Transverse colon (tissue), 4 donors: ENCODE measurements at places on chromosomes 3 and 15.

GRCh38 chr3:142394921-142395622 is 52.8 kb downstream of the XRN1 start:
- no peak for DNase-seq

DNA sequence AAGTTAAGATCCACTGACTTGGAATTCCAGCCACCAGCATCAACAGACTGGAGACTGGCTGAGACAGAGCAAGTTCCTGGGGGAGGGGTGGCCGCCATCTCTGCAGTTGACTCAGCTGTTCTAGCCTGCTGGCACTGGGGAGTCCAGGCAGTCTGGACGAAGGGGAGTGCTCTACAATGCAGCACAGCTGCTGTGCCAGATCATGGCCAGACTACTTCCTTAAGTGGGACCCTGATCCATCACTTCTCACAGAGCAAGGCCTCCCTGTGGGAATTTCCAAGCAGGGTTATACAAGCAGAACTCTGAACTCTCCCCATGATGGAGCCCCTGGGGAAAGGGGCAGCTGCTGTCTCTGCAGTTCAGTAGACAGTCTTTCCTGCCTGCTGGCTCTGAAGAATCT is 35.2 kb downstream of the PYGO1 start:
- no peak for DNase-seq

DNA sequence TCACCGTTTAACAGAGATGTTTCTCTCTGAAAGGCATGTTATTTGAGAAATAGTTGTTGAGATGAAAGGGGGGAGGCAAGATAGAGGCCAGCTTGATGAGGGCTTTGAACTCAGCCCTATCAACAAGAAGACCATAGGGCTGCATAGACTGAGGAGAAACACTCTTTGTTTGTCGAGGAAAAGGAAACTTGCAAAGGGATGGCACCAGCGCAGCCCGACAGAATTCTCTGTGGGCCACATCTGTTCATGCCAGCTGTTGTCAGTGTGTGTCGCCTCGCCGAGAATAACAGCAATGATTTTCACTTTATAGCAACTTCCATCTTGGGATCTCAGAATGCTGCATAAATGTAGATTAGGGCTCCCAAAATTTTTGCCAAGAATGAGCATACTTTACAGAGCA is 478.3 kb upstream of the TPRG1 start:
- no peak for DNase-seq

- no peak for DNase-seq
These were observed 4.4 kb upstream of the CLEC3B start for GRCh38 chr3:45021524-45022297.

GRCh38 chr15:39698444-39699390 is 83.9 kb downstream of the FSIP1 start:
- no peak for DNase-seq

DNA sequence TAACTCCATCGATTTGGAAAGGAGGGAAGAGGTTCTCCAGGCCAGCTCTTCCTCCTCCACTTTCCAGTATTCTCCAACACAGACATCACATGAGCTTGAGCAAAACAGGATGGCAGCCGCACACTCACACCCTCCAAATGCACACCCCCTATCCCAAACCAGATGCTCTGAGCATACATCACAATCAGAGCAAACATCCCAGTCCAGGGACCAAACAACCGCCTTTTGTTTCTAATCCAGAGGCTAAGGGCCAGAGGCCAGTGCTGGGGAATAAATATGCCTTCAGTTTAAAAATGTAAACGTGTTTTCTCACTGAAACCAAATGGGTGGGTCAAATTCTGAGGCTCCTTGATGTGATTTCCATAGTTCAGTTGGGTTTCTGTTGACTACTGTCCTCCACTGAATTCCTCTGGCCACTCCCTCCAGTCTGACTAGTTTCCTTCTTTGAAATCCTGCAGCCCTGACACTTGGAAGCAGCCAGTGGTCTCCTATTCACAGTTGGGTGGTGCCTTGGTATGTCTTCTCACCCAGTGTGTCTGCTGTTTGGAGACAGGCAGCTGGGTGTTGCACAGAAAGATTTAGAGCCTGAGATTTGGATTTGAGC is 19.2 kb upstream of the MFGE8 start:
- no peak for DNase-seq

DNA sequence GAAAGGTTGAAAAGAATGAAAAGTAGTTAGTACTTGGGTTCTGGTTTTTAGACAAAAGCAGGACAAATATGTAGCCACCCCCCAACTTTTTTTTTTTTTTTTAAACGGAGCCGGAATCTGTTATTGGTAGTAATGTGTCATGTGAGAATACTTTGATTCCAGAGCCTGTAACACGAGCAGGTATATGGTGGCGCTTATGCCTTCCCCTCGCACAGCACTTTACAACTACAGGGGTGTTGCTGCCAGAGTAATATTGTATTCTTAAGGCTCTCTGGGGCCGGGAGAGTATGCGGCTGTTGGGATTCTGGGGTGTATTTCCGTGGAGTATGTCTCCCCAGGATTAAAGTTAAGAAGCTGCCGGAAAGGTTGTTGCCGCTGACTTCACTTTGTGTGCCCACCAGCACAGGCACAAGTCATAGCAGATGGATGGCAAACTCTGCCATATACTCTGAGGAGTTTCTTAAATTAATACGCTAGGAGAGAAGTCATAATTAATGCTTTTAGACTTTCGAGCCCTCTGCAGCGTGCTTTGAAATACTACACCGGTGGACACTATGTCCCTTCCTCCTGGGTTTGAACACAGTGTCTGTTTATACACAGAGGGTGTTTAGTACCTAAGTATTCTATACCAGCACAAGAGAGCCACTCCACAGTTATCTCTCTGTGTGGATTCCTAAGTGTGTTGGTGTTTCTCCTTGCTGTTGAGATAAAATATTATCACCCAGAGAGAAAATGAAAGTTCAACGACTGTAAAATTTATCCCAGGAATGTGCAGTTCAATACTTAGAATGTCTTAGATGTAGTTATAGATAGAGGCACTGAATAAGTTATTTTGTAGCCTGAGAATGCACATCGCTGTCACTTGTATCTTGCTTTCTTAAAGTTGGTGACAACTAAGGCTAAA is 1.4 kb downstream of the MBNL1 start:
- DNase-seq, result peak; percentile 51

- DNase-seq, result peak; percentile 36
These were observed 154.5 kb downstream of the FOXP1 start for GRCh38 chr3:71428841-71429596.

- no peak for DNase-seq
These were observed 26.1 kb downstream of the PLXNB1 start for GRCh38 chr3:48403533-48404439.

DNA sequence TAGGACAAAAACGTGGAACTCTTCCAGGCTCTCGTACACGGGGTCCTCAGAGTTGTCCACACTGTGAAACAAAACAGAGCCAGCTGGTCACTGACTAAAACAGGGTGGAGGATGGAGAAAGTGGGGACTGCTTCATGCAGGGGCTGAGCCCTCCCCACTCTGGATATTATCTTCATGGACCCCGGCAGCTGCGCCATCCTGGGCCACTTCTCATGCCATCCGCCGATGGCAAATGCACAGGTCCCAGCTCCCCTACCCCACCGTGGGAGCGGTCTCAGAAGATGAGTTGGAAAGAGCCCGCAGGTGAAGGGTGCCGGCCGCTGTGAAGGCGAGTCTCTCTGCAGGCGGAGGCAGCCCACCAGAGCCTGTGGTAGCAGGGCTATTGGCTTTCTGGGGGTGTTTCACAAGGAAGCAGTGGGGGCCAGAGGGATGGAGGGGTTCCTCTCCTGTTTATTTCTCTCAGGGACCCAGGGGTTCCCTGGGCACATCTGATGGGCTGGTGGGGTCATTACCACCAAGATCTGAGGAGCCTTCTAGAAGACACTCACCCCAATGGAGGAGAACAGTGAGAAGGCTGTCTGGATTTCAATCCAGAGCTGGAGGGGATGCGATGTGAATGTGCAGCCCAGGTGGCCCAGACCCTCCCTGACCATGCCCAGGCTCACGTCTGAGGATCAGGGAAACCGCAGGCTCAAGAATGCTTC is 177.3 kb downstream of the KLF13 start:
- DNase-seq, result no peak

DNA sequence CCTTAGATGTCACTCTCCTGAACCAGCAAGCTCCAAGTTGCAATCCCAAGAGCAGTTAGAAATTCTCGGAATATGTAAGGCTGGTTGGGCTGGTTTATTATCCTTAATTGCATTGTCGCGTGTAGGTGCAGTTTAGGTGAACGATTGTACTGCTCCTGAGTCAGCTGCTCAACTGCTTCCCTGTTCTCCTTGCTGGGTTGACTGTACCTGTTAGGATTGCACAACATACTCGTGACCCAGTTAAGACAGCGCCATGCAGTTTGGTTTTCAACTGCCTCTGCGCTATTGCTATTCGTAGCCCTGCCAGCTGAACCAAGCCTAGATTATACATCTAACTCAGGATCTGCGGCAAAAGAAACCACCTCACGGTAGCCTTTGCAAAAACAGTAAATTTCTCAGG is 41.0 kb downstream of the BCL2L10 start:
- peak; percentile 74 for DNase-seq

DNA sequence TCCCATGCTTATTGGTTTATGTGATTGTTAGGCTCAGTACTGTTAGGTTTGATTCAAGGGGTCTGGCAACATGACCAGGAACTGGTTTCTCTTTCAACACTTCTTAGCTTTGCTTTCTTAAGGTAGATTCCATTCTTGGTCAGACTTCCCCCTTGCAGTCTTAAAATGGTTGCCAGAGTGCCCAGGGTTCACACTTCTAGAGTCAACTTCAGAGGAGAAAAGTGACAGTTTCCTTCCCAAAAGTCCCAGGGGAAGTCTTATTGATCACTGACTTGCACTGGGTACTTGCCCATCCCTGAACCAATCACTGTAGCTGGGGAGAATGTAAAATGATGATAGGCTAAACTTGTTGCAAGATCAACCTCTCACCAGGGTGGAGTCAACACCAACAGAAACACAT is 14.1 kb downstream of the MGLL start:
- DNase-seq, result no peak

DNA sequence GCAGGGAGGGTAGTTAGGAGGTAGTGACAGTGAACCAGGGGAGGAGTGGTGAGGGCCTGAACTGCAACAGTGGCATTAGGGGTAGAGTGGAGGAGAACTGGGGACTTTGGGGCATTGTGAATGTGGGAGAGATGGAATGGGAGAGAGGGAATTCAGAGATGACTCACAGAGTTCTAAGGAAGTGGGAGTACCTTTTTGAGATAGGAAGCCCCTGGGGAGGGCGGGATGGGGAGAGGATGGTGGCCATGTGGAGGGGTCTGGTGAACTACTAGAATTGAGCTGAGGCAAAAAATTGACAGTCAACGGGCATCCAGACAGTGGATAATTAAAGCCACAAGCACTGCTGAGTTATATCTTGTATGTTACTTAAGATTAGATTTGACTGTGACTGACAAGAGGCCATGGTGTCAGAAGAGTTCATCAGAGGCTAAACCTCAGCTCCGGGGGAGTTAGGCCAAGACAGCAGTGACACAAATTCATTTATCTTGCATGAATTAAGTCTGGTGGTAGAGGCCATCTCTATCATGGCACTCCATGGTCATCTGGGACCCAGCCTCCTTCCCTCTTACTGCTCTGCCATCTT is 34.0 kb downstream of the PLEKHO2 start:
- no peak for DNase-seq

- no peak for DNase-seq
These were observed 239.1 kb downstream of the ISL2 start for GRCh38 chr15:76575679-76576078.

GRCh38 chr15:64901141-64901540 is 10.6 kb upstream of the ANKDD1A start:
- DNase-seq, result no peak

DNA sequence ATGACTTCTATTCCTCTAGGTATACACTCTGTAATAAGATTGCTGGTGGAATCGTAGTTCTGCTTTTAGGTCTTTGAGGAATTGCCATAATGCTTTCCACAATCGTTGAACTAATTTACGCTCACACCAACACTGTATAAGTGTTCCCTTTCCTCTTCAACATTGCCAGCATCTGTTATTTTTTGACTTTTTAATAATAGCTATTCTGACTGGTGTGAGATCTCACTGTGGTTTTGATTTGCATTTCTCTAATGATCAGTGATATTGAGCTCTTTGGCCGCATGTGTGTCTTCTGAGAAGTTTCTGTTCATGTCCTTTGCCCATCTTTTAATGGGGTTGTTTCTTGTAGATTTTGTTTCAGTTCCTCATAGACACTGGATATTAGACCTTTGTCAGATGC is 12.8 kb downstream of the NXPE3 start:
- DNase-seq, result no peak

DNA sequence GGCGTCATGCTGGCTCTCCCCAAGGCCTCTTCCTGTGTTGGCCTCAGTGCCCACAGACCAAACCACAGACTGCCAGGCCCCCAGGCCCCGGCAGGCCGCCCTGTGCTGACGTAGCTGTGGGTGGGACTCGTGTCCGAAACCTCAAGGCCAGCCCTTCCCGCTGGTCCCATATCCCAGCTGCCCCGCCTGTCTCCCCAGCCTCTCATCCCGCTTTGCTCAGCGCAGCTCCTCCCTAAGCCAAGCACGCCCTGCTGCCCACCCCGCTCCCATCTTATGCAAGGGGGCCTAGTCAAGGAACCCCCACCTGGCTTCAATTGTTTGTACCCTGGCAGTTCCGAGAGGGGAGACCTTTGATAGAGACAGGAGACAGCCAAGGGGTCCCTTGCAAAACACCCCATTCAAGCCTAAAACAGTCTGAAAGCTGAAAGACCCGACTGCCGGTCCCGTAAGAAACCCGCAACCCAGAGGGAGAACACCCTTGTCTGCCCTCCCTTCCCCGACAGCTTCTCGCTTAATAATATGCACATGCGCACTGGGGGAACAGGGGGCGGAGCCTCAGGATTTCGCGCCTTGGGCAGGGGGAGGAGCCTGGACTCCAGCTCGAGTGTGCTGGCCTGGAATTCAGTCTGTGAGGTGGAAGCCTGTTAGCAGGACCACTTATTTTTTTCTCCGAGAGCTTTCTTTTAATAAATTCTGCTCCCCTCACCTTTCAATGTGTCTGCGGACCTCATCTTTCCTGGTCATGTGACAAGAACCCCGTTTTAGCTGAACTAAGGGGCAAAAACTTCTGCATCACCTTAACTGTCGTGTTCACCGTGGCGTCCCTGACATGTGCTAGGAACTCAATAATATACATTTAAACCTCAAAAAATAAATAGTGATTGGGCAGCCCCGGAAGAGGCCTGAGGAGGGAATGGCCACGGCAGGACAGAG is 17.2 kb downstream of the TNFAIP8L3 start:
- peak; percentile 71 for DNase-seq
